ENCODE measurements at places on chromosomes 11 and 22.
A peak's percentile ranks its signal among the peaks of the same experiment; 100 is the strongest.

GRCh38 chr11:130403271-130403804, 25.1 kb downstream of the ADAMTS8 start:
- DNase-seq: peak; percentile 97

- no peak for DNase-seq
These were observed 304.6 kb downstream of the OPCML start for GRCh38 chr11:133227632-133228111.

GRCh38 chr22:25006354-25006753, 53.8 kb downstream of the KIAA1671 start:
- DNase-seq: no peak

GRCh38 chr11:14974515-14975251, 2.5 kb upstream of the CALCA start:
- DNase-seq: peak; percentile 64

- DNase-seq: no peak
These were observed 12.9 kb downstream of the MMP7 start for GRCh38 chr11:102517670-102518069.

GRCh38 chr22:27842201-27842600, 40.6 kb upstream of the MN1 start:
- DNase-seq: no peak

DNA sequence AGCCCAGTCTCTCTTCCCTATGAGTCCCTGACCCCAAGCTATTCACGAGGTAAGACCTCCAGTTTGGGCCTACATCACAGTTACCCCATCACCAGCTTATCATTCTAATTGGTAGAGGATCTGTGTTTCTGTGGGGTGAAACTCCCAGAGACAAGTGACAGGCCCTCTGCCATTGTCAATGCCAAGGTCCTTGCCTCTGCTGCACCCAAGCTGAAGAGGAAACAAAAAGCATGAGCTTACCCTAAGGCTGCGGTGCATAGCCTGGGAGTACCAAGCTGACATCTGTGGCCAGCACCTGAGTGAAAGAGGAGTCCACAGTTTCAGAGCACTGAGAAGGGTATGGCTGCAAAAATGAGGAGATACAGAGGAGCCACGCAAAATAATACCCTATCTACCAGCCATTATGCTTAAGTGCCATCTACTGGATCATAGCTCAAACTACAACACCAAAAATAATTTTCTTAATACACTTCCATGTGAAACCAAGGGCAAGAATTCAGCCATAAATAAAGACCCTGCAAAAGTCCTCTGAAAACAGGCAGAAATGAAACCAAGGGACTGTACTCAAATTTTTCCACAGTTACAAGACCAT, 62.3 kb upstream of the ANO5 start:
- peak; percentile 14 for DNase-seq

- no peak for DNase-seq
These were observed 21.7 kb downstream of the SPATA19 start for GRCh38 chr11:133823614-133824013.
